ENCODE measurements at places on chromosomes 11 and 22.

DNA sequence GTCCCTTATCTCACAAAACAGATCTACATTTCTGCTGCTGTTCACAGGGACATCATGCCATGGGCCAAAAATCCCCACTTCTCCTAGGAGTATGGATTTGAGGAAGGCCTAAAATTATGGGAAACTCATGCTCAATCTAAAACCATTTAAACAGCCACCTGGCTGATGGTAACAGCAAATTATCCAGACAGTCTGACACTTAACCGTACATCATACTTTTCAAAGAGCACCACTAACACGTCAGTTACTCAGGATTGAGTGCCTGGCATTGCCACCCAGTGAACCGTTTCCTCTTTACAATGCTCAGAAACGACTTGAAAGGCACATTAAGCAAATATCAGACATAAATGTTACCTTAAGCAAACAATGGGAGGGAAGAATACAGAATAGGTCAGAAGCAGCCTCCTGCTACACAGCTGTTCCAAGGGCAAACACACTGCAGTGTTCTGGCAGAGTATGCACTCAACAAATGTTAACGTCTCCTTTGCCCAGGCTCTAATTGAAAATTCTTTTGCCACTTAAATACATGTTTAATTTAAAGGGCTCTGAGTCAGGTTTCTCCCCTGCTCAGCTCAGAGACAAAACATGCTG lies 18.8 kb upstream of the SLC36A4 start:
- no peak for DNase-seq

- no peak for DNase-seq
Measured at GRCh38 chr11:124829986-124830385, 29.8 kb upstream of the MSANTD2 start.

DNA sequence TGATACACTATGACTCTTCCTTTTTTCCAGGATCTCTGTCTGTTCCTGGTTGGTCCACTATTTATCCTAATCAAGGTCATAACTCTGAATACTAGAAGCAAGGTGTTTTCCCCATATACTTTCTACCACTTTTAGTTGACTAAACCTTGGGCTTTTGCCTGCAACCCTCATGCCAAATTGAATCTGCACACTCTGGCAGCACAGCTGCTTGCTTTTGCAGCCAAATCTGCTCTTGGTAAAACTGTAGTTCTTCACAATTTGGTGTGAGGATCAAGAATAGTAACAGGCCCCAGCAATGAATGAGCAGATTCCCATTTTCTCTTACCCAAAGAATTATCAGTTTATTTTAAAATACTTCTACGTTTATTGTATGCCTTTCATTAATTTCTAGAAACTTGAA lies 586.5 kb upstream of the CNTN5 start:
- DNase-seq, result no peak

GRCh38 chr11:117073539-117073938 lies 24.7 kb downstream of the SIK3 start:
- no peak for DNase-seq

DNA sequence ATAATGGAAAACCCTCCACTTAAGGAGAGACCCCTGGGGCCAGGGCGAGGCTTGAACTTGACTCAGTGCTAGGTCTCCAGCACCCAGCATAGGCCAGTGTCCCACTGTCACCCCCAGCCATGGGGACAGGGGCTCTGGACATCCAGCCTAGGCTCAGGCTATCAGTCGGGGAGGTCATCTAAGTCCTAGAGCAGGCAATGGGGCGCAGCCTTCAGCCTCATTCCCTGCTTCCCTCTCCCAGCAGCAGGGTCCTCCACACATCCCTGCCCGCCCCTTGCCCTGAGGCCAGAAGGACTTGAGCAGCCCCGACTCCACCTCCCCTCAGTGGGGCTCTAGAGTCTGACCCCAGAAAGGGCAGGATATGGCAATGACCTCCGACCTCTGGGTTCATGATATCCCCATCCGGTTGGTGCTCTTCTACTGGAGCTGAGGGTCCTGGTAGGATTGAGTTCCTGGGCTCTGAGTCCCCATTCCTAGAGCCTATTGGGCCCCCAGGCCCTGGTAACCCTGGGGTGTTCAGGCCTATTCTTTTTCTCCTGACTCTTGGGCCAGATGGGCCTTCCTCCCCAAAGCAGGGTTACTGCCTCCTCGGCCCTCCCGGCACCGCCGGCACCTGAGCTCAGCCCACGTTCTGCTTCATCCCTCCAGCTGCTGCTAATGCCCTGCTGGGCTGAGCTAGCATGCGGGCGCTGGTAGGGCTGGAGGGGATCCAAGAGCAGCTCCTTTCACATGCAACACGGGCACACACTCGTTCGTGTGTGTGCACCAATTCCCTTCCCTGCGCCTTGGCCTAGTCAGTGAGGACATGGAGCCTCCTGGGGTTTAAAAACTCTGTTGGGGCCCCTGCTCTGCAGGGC lies 4.4 kb downstream of the CST6 start:
- DNase-seq, result no peak

DNA sequence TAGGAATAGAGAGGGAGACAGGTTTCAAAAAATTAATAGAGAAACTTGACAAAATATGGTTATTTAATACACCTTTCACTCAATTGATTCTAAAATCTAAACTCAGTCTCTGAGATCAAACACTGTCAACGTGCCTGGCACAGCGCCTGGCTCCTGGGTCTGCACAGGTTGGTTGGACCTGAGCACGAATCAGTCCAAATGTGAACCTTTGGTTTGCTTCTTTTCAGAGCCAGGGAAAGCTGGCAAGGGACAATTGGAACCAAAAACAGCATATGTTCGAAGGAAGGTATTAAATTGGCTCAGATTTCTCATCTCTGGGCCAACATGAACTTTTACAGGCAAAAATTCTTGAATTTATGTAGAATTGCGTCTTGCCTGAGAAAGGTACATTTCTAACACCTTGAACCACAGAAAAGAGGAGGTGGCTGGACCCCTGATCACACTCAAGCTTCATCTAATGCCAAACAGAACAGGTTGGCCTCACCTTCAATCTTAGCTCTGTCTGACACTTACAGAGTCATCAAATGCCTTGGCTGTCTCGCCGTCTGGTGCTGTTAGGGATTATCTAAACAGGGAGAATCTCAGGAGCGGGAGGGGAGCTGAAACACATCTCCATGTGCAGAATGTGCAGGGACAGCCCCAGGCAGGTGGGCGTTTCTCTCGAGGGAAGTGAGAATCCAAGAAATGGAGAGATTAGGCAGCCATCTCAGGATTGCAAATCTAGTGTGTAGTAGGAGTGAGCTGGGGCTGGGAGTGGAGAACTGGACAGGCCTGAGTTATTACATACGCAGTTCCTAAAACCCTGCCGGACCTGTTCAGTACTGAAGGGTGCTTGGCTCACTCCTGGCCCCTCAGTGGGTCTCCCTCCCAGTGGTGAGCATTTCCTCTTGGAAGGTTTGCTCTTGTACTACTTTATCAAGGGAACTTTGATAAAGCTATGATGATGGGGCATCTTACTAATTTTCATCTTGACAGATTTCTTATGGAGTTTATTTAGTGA lies 442.2 kb upstream of the B3GAT1 start:
- no peak for DNase-seq

GRCh38 chr11:43396617-43397016 lies 37.9 kb downstream of the TTC17 start:
- DNase-seq, result no peak

- no peak for DNase-seq
Measured at GRCh38 chr11:134518616-134519389, 106.8 kb upstream of the B3GAT1 start.

Measured in activated T-helper 2 cell treated with anti-CD3 and anti-CD28 coated beads, Interferon-gamma antibody, Interleukin-2, Interleukin-4, amounts not matched to agents 10 μg/mL and 5 μg/mL and 100 μg/mL, durations not matched to agents 14 hours and 24 hours and 36 hours (primary cell).